ENCODE measurements at places on chromosomes 4 and X.

DNA sequence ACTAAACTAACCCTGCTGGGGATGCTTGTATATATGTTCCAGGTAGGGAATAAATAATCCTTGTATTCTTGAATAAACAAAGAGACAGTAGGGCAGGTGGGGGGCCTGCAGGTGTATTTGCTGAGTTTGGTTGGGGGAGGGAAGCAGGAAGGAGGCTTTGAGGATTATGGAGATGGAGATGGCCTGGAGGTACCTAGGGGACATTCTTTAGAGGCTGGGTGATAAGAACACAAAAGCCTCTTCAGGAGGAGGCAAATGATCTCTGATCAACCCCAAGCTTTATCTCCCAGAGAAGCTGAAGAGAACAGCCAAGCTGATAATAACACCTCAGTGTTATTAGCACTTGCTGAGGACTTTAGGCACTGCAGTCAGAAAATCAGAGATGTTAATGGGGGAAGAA is 187.7 kb downstream of the MGST2 start:
- DNase-seq, result no peak

GRCh38 chrX:40004921-40005291 is 92.9 kb downstream of the BCOR start:
- DNase-seq, result no peak

- no peak for DNase-seq
These were observed 254.2 kb downstream of the ADAMTS3 start for GRCh38 chr4:72314869-72315268.

GRCh38 chr4:70606459-70606858 is 14.4 kb downstream of the AMBN start:
- no peak for DNase-seq

DNA sequence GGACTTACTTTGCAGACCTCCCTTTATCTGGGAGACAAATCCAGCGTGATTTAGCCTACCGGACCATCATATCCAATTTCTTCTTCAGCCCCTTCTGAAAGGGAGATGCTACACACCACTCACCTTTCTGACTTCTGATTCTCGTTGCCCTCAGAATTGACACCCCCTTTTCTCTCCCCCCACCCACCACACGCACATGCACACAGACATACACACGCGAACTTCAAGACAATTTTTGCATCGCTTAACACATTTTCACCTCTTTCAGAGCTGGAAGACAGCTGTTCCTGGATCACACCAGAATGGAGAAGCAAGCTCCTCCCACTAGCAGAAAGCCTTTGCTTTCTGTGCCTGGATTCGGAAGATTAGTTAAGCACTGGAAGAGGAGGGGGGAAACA is 1.0 kb upstream of the SNCA start:
- no peak for DNase-seq

Data from stimulated activated CD4-positive, alpha-beta T cell treated with anti-CD3 and anti-CD28 coated beads, Interleukin-15, amount 100 ng/mL, for 1 hour (primary cell).